ENCODE measurements at places on chromosomes 5 and 9.
A peak's percentile ranks its signal among the peaks of the same experiment; 100 is the strongest.

DNA sequence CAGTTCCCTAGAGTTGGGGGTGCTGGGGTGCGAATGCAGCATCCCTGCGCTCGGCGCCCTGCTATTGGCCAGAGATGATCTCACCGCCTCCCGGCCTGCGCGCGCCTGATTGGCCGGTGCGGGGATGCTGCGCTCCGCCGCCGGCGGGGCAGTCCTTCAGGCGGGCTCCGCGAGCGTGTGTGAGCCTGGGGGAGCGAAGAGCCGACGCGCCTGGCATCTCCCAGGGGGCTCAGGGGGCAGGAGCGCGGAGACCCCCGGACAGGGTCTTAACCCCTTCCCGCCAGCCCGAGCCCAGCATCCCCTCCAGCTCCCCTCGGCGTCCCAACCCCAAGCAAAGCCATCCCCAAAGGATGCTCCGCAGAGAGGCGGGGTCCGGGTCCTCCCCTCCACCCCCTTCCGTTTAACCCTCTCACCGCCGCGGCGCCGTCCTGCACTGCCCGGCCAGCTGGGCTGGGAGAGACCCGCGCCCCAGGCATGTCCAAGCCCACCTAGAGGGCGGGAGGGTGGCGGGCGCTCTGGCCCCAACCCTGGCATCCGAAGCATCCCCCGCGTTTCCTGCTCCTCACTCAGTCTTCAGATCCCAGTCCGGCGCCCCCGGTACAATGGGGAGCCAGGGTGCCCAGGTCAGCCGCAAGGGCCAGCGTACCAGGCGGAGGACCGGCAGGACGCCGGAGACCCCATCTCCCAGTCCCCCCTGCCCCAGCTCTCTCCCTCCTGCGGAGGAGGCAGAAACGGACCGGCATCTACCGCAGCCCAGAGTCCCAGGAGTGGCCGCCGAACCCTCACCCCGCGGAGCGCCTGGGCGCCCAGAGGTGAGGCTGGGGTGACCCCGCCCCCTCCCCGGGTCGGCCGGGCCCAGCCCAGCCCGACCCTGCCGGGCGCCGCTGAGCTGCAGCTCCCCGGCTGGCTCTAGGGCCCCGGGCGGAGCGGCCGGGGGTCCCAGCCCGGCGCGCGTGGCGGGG is 19.3 kb upstream of the TOR2A start:
- DNase-seq: no peak

GRCh38 chr5:158390577-158390976 is 531.6 kb upstream of the CLINT1 start:
- no peak for DNase-seq

- DNase-seq: no peak
These were observed 3.2 kb downstream of the TOR4A start for GRCh38 chr9:137280474-137281344.

DNA sequence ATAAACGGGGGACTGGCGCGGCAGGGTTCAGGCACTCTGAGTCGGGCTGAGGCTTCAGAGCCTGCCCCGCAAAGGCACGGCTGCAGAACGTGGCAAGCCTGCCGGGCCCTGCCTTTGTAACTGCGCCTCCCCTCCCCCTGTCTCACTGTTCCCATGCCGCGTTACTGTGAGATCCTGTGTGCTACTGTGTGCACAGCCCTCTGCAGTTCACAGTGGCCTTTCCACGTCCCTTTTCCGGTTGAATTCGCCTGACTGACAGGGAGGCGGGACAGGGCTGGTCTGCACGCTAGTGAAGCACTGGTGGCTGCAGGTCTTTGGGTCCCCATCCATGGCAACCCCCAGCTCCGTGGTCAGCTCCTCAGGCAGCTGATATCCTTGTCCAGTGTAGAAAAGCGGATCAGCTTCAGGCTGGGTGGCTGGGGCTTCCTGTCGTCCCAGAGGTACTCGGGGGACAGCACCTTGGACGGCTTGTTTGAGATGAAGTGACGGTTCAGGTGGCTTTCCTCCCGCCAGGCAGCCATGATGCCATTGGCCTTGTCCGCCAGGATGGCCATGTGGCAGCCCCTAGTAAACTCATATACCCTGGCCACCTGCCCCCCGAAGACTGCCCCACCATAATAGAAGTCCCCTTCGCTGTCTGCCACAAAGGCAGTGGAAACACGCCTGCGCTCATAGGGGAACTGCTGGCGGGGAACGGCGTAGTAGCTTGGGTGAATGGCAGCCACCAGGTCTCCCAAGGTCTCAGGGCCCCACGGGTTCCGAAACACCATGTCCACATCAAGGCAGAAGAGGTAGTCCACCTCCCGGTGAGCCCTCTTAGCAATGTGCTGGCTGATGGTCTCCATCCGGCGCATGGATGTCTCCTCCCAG is 10.3 kb downstream of the GBGT1 start:
- no peak for DNase-seq

GRCh38 chr5:1118231-1118698 is 6.4 kb upstream of the SLC12A7 start:
- DNase-seq: no peak

DNA sequence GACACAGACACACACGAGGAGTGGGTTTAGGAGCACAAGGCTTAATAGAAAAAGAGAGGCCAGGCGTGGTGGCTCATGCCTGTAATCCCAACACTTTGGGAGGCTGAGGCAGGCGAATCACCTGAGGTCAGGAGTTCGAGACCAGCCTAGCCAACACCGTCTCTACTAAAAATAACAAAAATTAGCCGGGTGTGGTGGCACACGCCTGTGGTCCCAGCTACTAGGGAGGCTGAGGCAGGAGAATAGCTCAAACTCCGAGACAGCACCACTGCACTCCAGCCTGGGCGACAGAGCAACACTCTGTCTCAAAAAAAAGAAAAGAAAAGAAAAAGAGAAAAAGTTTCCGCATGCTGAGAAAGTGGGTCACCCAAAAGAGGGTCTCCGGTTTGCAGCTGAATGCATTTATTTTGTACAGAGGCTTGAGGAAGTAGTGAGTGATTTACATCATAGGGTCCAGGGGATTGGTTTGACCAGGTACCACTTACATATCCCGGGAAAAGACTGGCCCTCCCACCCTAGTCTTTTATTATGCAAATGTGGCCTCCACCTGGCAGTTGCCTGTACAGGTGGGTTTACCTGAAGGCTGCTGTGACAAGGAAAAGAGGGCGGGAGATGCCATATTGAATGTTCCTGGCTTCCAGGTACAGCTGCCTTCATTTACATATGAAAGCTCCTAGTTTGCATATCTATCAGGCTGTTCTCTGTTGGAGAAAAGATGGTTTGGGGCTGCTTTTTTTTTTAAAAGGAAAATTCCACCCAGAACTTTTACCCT is 366.2 kb upstream of the GRAMD2B start:
- DNase-seq: no peak

DNA sequence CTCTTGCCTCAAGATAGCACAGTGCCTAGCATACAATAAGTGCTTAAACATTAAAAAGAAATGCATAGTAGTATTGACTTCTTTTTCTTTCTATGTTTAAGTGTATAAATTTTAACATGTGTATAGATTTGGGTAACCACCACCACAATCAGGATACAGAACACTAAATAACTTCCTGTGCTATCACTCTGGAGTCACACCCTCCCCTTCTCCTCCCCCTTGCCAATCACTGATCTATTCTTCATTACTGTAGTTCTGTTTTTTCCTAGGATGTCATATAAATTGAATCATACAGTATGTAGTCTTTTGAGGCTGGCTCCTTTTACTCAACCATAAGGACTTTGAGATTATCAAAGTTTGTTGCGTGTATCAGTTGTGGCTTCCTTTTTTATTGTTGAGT is 68.5 kb downstream of the OSTF1 start:
- DNase-seq: no peak

DNA sequence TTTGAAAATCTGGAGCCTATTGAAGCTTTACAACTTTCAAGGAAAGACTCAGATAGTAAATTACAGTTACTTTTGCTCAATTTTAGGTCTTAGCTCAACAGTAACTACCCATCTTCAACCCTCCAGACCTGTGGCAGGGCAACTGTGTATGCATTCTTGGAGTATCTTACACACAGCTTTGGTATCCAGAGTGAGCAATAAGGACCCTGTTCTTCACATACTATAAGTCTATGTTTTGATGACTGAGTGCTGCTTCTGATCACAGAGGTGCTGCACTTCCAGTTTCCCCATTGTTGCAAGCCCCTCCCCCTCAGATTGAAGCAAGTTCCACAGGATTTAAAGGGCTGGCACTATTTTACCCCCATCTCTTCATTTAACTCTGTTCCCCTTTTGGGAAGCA is 737.4 kb upstream of the GRAMD2B start:
- no peak for DNase-seq

- no peak for DNase-seq
These were observed 44.5 kb downstream of the IPO11 start for GRCh38 chr5:62457071-62457470.

GRCh38 chr9:99605016-99605743 is 216.5 kb upstream of the NR4A3 start:
- DNase-seq: no peak

DNA sequence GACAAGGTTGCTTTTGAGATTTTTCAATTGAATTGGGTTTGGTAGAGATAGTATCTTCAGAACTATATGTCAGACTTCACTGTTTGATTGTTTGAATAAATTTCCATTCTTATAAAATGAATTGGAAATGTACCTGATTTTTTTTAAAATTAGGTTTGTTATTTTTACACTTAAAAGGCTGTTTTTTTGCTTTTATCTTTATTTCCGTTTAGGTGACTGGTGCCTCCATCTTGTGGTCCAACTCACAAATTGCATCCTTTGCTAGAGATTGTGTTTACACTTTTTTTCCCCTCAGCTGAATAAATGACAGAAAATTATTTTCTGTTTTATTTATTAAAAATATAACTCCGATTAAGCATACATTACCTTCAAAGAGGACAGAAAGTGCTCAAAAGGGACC is 15.6 kb downstream of the NDUFAF2 start:
- no peak for DNase-seq

GRCh38 chr9:120580051-120580896 is at the start of gene CDK5RAP2:
Gene CDK5RAP2 (minus strand): TSS chr9:120580167. CDS start chr9:120579978, 189 bp downstream.
- DNase-seq: peak; percentile 95

DNA sequence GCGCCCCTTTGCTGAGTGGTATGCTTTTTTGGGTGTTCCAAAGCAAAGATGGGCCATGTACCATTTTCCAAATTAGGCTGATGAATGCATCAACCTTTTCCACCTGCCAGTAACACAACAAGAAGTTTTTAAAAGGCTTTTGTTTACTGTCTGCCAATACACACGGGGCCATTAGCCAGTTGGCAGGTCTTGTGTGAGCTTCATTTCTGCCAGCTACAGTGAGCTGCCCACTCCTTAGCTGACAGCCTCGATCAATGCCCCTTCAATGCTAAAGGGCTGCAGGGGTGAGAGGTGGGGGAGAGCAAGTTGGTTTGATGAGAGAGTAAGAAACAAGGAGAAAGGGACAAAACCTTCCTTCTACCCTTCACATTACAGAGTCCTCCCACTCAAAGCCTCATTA is 128.7 kb downstream of the C5orf15 start:
- DNase-seq: no peak

GRCh38 chr5:143376195-143376779 is 27.2 kb downstream of the NR3C1 start:
- DNase-seq: no peak

- no peak for DNase-seq
These were observed 69.6 kb upstream of the ATP10B start for GRCh38 chr5:160921423-160922285.

DNA sequence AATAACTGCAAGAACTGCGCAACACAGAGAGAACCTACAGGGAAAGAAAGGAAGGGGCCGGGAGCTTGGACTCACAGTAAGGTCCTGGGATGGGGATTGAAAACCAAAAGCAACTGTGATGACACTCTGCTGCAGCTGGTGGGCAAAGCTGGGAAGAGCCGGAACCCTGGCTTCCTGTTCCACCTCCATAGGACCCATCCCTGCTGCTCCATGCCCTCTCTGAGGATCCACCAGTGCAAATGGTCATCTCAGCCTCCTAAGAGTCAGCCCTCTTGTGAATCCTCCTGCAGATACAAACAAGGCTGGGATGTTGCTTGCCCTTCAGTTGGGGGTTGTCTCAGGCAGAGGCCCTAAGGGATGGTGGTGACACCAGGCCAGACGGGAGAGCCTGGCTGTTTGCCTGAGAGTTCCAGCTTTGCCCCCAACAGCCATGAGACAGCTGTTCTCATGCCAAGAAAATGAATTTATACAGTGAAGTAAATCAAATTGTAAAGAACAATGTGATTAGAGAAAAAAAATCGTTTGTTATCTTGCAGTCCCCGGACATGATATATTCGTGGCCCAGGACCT is 90.8 kb downstream of the TENT4A start:
- no peak for DNase-seq

- no peak for DNase-seq
These were observed 5.0 kb upstream of the PTPDC1 start for GRCh38 chr9:94079236-94079635.

DNA sequence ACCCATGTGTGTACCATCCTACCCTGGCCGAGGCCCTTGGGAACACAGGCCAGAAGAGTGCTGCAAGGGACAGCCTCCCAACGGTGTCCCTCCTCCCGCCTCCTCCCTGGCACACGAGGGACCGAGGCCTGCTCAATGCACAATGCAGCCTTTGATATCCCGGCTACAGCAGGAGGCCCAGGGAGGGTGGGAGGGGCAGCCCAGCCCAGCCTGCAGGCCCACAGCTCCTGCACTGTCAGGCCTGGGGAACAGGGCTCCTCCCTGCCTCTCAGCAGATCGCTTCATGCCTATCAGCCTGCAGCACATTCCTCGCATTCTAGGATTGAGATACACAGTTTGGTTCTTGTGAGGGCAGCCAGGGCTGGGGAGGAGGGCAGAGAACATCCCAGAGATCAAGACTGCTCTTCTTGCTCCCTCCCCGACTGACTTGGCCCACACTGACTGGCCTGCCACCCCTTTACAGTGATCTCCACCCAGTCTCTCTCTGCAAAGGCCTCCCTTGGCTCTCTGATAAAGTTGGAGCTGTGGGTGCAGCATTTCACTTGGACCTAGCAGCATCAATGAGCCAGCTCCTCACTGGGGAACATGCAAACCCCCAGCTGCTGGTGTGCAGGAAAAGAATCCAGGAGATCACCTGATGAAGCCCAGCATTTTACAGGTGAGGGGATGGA is at the start of gene SH3TC2:
Gene SH3TC2 (minus strand): TSS at position 46 of the 671 bp plus-strand sequence. CDS start 40 bp downstream, at position 6.
- no peak for DNase-seq

DNA sequence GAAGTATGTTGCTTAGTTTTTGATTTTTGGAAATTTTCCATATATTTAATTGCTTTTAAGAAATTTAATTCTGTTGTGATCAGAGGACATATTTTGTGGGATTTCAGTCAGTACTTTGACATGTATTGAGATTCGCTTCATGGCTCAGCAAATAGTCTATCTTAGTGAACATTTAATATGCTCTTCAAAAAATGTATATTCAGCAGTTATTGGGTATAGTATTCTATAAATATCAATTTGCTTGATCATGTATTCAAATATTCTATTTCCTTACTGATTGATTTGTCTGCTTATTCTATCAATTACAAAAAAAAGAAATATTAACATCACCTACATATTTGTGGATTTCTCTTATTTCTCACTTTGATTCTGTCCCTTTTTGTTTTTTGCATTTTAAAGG is 79.5 kb upstream of the HAND1 start:
- no peak for DNase-seq

DNA sequence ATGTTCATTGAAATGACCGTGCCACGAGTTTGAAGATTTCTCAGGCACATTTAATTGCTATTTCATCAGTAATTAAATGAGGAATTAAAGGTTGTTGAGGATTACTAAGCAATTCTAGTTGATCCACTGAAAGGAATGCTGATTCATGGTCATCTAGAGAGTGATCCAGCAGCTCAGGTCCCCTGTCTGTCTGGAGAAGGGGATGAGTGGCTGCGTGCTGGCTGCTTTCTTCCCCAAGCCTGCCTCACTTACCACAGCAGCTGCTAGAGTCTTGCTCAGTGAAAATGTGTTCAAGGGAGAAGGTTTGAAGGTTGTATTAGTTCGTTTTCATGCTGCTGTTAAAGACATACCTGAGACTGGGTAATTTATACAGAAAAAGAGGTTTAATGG is 7.8 kb upstream of the TGFBI start:
- DNase-seq: no peak

- no peak for DNase-seq
These were observed 277.9 kb upstream of the WWC1 start for GRCh38 chr5:168013546-168013945.
